LHCN-M2 (cell line): ENCODE measurements at places on chromosomes 1 and 21. TPM values are rescaled to one million over a fixed set of nuclear protein-coding genes. Genes with fewer than 3 reads are reported as not detected.

DNA sequence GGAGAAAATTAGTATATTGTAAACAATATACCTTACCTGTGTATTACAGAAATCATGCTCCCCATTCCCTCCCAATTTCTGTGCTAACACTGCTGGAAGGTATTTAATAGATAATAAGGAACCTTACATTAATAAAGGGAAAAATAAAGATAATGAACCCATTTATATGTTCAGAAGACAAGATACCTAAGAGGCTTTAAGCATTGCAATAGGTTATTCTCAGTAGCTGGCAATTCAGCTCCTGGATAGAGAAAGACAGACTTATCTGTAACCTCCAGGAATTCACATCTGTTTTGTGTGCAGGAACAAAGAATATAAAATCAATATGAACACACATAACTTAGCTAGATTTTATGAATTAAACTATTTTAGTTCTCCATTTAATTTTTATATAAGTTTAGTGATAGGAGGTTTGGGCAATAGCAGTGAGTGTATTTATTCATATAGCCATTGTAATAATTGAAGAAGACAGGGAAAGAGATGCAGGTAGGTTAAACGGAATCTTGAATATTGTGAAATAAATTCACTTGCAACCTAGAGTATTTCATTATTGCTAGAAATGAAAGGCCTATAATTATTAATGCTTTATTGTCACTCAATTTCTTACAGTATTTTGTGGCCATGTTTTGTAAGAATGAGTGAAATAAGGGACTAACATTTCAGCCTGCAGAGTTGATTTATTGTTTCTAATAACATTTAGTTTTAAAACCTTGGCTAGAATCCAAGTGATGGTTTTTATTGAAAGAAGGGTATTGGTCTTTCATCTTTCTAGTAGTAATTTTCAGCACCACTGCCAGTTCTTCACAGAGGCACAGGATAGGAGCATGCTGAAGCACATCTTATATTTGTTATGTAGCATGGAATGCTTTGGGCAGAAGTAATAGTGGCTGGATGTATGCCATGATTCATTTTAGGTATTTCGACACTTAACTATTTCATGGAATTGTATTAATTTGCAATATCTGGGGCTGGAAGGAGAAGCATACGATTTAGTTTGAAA is 1.5 kb downstream of the XPR1 start:
- peak; percentile 18 for DNase-seq

FCRLA gene
- 0.51 TPM in 1 of 2 replicates, not detected in the other for total RNA-seq

B3GALT5 gene
- total RNA-seq, result 1.3 and 1.6 TPM in 2 replicates

GRCh38 chr1:172359491-172359999 is 60.9 kb upstream of the C1orf105 start:
- peak; percentile 56 for DNase-seq

DNA sequence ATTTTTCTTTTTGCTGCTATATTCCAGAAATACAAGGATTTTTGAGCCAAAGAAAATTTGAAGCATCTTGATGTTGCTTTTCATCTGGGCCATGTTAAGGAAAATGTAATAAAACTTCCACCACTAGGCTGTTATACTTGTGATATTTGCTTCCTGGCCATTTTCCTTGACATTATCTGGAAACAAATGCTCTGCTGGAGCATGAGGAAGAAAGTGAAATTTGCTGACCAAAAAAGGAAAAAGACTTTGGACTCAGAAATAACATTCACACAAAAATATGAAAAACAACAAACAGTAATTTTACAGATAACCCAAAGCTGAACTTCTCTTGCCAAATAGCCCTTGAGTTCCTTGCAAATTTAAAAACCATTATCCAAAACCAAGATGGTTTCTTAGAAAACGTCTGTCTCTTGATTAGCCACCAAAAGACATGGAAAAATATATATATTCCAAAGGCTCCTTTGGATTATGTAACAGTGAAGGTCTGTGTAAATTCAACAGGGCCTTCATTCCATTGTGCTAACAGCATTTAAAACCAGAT is 344.5 kb downstream of the LMX1A start:
- DNase-seq, result no peak
